ENCODE measurements at places on chromosomes 3 and 15.

GRCh38 chr3:197175503-197175902, 122.9 kb downstream of the DLG1 start:
- DNase-seq, result no peak

- DNase-seq, result no peak
These were observed 5.3 kb downstream of the POU1F1 start for GRCh38 chr3:87270908-87271700.

- no peak for DNase-seq
These were observed 1160.5 kb downstream of the IGSF11 start for GRCh38 chr3:117874028-117874690.

DNA sequence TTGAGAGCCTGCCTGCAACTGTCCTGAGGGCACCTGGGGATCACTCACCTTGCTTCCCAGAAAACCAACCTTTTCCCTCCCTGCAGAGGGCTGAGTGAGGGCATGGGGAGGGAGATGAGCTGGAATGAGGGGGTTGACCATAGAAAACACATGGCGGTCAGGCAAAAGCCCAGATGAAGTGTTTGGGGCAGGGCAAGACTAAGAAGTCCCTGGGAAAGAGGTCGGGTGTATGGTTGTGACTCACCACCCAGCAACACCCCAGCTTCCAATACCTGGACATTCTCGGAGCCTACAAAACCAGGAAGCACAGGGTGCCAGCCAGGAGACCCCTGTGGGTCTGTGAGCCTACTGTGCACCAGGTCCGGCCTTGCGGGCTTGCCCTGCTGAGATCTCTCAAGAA, 95.3 kb upstream of the ATP2B2 start:
- no peak for DNase-seq

DNA sequence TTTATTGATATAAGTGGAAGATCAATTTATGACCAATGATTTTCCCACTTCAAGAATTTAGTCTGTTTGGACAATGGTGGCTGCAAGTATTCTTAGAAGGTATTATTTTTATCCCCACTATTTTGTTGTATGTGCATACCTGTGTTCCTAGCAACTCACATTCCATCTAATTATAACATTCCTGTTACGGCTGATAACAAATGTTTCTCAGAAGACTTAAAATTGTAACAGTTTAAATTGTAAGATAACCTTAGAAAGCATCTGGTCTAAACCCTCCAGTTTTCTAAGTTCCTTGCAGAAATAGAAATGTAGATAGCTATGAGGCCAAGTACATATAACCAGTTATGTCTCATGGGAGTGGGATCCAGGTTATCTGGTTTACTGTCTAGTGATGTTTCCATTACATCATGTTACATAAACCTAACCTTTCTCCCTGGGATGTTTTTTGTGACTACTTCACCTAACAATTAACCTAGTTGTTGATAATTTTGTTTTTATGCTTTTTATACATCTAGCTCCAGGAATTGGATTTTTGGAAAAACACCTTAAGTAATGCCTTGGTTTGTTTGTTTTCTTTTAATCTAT, 11.1 kb upstream of the MFN1 start:
- DNase-seq, result no peak

DNA sequence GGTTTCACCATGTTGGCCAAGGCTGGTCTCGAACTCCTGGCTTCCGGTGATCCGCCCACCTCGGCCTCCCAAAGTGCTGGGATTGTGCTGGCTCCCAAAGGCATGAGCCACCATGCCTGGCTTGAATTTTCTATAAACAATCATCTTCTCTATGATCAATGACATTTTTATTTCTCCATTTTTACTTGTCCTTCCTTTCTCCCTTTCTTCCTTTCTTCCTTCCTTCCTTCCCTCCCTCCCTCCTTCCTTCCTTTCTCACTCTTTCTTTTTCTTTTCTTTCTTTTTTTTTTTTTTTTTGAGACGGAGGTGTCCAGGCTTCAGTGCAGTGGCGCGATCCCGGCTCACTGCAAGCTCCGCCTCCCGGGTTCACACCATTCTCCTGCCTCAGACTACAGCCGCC, 8.6 kb upstream of the KPNA1 start:
- no peak for DNase-seq

GRCh38 chr15:92158426-92158825, 235.3 kb upstream of the ST8SIA2 start:
- peak; percentile 9 for DNase-seq

GRCh38 chr3:139561959-139562676, 22.6 kb upstream of the RBP1 start:
- DNase-seq, result no peak

- DNase-seq, result peak; percentile 88
These were observed 1.3 kb downstream of the BHLHE40 start for GRCh38 chr3:4980229-4981203.

DNA sequence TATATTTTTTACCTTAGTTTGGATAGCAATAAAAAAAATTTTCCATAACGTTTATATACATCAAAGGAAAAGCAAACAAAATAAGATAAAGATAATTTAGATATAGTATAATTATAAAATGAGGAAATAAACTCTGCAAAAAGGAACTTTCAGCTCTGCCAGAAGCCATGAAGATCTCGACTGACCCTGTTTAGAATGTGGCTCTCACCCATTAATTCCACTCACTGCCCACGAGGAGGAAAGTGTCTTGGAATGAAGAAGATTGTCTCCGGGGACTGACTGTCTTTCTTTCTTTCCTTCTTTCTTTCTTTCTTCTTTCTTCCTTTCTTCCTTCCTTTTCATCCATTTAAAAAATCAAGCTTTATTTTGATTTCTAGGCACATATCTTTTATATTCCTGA, 20.1 kb upstream of the PRR20G start:
- DNase-seq, result no peak

- DNase-seq, result no peak
These were observed 20.3 kb upstream of the EPB42 start for GRCh38 chr15:43241100-43241499.

All from stimulated activated CD4-positive, alpha-beta T cell treated with anti-CD3 and anti-CD28 coated beads, Interleukin-1b, Interleukin-23, amount 100 ng/mL, for 4 hours (primary cell).